Activated CD4-positive, CD25-positive, alpha-beta regulatory T cell treated with anti-CD3 and anti-CD28 coated beads, Interleukin-2, amount 50 U/mL, for 72 hours (primary cell): ENCODE measurements at places on chromosomes 3 and 15.

DNA sequence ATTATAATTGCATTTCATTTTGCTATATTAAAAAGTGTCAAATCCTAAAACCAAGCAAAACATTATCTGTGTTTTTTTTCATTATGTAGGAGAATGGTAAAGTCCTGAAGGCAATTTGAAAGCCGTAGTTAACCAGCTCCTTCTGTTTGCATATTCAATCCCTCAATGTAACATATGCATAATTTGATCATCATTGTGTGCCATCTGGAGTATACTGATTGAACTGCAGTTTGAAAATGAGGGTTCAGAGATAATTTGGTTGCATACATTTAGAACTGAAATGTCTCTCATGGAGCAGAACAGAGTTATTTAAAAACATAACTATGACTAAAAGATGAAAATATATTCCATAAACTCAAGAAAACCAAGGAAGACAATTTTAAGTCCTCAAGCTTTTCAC lies 518.6 kb downstream of the GBE1 start:
- DNase-seq, result no peak

DNA sequence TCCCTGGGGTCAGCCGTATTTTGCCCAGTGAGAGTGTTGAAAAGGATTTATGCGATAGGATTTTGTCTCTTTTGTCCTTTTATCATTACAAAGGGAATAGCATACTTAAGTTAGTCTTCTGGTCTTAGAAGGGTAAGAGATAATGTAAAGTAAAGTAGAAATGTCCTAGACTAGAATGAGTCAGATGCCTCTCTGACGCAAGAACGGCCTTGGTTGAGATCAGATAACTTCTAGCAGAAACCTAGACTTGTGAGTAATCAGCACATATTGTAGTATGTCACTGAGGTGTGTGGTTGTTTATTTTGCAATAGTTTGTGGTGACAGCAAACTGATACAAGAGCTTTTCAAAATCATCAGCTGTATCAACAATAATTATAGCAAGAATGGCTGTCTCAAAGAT lies 866.1 kb downstream of the NSUN3 start:
- no peak for DNase-seq

- no peak for DNase-seq
Observed at GRCh38 chr15:40249477-40250303, 10.8 kb downstream of the PAK6 start.

DNA sequence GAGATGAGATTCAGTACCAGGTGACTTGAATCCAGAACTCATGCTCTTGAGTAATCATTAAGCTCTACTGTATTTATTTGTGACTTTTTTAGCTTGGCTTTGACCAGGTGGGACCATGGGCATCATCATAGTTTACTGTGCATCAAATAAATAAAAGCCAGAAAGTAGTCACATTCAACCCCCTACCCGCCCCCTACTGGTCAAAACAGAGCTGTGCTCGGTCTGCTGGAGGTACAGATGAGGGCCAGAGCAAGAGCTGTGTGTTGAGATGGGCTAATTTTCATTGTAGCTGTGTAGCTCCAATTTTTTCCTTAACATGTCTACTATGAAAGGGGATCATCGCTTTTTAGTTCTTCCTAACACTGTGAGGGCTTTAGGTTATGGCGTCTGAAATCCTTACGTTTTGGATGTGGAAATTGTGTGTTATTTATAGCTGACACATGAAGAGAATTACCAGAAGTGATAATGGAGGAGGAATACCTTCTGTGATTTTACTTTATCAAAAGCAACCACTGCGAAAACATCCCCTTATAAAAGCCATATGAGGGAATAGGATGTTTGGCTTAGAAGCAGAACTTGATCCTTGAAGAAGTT lies 375.1 kb downstream of the PTPRG start:
- no peak for DNase-seq

DNA sequence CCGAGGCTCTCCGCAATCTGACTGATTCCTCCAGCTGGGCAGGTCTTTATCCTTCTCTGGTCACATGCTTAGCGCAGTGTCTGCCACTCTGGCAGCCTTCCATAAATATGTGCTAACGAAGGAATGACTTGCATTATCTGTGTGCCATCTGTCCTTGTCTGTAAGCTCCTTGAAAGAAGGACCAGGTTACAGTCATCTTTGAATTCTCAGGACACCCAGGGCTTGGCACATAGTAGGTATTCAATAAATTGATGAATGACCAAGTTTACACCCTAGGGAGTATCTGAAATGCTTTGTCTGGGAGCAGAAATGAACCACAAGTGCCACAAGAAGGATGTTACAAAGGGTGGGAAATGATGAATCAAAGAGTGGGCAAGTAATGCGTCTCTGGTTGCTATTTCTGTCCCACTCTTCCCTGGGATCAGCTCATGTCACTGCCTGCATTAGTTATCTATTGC lies 16.5 kb upstream of the FAM3D start:
- no peak for DNase-seq

GRCh38 chr15:60790641-60791040 lies 311.7 kb upstream of the ICE2 start:
- DNase-seq, result no peak

DNA sequence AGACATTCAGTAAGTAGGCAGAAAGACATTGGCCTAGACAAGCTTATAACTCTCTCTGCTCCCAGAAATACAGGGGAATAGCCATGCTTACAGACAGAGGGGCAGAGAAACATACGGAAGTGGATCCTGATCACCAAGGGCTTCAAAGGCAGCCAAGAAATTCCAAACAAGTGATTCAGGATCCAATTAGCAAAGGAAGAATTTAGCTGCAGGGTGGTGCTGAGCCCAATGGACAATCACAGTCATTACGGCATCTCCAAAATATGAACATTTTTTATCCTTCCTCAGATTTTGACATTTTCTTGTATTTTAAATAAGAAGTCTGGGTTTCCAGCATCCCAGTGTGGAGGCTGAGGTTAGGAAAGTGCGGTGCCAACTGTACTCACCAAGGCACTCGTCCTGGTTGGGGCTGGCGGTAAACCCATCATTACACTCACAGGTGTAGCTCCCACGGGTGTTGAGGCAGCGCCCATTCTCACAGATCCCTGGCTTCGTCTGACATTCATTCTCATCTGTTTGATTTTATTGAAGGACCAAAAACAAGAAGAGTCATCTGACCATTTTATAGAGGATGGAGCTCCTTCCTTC lies 96.8 kb downstream of the DUT start:
- no peak for DNase-seq

GRCh38 chr3:48879307-48879993 lies 19.2 kb downstream of the SLC25A20 start:
- DNase-seq, result no peak

- DNase-seq, result no peak
Observed at GRCh38 chr3:48689384-48689783, 3.7 kb upstream of the NCKIPSD start.

- no peak for DNase-seq
Observed at GRCh38 chr15:33296050-33296449, 14.7 kb upstream of the RYR3 start.

DNA sequence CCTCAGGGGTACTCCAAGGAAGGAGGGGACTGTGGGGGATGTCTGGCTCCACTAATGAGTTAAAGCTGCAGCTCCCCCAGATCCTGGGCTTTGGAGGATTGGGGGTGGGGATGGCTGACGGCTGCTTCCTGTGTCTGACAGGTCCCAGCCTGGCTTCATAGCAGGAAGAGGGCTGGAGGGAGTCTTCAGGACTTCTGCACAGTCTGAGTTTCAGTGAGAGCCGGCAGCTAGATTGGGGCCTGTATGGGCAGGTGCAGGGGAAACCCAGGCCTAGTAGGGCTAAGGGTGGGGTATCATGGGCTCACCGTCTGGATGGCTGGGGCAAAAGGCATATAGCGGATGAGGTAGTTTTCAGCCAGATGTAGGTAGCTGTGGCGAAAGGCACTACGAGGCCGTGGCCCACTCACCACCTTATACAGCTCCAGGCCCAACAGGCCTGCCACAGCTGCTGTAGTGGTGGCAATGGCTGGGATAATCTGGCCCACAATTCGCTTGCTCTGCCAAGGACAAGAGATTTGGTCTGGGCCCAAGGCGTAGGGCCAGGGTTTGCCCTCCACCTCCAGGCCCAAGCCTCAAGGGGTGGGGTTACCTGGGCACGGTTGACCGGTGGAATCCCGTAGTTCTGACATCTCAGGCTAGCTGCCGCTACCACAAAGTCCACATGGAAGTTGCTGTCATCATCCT lies 4.5 kb downstream of the INKA1 start:
- DNase-seq, result no peak
